Fibroblast of upper back skin (primary cell): ENCODE measurements at places on chromosomes 4 and X.

DNA sequence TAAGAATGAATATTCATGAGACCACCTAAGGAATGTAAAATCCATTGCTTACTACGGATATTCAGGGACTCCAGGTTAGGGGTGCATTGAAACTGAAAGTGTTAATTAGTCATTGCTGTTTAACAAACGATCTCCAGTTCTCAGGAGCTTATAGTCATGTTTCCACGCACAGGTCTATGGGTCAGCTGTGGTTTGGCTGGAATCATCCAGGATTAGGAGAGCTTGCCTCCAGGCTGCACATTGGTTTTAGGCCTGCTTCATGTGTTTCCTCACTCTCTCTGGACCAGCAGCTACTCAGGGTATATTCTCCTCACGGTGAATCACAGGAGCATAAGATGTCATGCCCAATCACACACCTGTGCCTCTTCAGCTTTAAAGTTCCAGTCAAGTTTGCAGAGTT, 98.9 kb downstream of the ATXN3L start:
- peak; percentile 66 for DNase-seq

- DNase-seq: no peak
Measured at GRCh38 chrX:100659431-100660137, 15.6 kb downstream of the SRPX2 start.

GRCh38 chrX:132710656-132711155, 221.9 kb upstream of the MBNL3 start:
- DNase-seq: no peak

DNA sequence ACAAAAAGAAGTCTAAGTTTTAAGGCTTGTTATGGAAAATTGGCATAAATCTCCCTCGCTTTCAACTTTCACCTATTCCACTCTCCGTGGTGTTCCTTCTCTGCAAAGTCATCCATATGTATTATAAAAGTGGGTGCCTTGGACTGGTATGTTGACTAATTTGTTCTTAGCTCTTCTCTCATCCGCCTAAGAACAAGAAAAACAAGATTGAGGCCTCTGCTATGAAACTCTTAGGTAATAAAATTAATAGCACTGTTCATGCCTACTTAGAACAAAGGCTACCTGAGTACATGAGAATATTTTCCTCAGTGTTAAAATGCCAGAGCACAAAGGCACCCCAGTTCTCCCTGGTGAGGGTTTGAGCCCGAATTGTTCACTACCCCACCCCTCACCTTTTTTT, 1.3 kb downstream of the CNGA1 start:
- DNase-seq: no peak

GRCh38 chr4:6373541-6374410, 98.6 kb downstream of the PPP2R2C start:
- no peak for DNase-seq

- peak; percentile 68 for DNase-seq
Measured at GRCh38 chr4:159048166-159048886, 54.6 kb upstream of the RAPGEF2 start.

GRCh38 chr4:10212901-10213300, 96.3 kb upstream of the WDR1 start:
- DNase-seq: no peak

- peak; percentile 66 for DNase-seq
Measured at GRCh38 chr4:2958446-2958845, 4.8 kb downstream of the NOP14 start.

- DNase-seq: no peak
Measured at GRCh38 chr4:41969671-41970070, 11.9 kb upstream of the DCAF4L1 start.

DNA sequence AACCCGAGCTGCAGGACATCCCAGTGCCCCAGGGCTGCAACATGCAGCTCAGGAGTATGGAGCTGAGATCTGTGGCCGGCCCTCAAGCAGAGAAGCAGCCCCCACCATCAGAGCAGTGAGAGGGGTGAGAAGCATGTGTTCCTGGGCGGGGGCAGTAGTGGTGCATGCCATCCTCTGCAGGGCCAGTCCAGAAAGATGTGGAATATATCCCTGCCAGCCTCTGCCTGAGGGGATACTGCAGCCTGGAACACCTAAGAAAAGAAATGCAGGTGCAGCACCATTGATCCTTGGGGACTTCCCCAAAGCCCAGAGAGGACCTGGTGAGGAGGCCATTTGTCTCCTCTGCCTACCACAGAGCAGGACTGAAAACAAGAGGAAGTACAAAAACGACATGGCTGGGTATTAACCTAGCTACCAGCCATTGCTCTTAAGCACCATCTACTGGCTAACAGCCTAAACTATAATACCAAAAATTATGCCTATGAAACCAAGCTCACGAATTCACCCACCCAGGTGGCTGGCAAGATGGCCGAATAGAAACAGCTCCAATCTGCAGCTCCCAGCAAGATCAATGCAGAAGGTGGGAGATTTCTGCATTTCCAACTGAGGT, 158.8 kb downstream of the ADGRA3 start:
- peak; percentile 52 for DNase-seq

DNA sequence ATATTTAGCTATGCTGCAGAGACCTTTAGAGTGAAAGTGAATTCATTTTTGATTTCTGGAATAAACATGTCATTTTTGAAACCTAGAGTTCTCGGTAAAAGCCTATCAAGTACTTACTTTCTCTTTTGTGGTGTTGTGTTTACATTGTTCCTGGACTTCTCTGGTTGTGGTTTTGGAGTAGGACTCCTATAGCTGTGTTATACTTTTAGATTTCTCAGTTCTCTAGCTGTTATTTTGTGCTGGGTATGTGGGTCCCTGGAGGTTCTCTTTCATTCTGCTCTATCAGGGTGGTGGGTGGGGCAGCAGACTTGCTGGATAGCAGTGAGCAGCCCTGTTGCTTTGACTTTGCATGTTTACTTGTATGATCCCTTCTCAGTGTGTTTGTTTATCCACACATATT, 25.6 kb upstream of the MSMO1 start:
- no peak for DNase-seq

GRCh38 chr4:119284876-119285780, 36.8 kb downstream of the FABP2 start:
- no peak for DNase-seq

DNA sequence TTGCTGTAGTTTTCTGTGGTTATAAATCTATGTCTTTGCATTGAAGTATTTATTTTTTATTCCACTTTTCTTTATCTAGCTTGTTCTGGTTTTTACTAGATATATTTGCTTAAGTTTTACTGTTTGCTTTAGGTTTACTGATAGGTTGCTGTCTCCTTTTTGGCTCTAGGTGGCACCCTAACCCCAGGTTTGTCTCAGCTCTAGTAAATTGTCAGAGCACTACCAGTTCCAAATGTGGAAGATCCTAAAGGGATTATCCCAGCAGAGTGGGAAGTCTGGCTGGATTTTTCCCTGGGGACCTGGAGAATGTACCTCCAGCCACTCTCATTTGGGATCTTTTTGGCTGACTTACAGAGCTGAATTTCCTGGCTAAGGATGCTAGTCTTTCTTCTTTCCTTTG, 106.1 kb downstream of the PBDC1 start:
- peak; percentile 40 for DNase-seq

DNA sequence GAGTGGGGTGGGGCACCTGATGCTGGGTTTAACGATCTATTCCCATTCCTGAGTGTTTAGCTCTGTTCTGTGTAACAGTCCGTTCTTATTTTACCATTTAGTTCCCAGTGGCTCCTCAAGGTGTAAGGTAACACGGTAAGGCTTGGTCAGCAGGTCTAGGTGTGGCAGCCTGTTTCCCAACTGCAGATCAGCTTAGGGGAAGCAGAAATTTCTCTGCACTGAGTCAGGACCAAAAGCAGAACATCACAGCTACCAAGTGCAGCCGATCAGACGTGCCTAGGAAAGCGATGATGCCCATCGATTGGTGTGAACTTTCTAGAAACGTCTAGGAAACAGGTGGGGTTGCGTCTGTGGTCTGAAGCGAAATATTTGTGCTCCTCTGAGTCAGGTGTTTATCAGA, 240.1 kb downstream of the STIM2 start:
- DNase-seq: no peak

- peak; percentile 72 for DNase-seq
Measured at GRCh38 chrX:153667956-153668396, 5.6 kb downstream of the PNCK start.

DNA sequence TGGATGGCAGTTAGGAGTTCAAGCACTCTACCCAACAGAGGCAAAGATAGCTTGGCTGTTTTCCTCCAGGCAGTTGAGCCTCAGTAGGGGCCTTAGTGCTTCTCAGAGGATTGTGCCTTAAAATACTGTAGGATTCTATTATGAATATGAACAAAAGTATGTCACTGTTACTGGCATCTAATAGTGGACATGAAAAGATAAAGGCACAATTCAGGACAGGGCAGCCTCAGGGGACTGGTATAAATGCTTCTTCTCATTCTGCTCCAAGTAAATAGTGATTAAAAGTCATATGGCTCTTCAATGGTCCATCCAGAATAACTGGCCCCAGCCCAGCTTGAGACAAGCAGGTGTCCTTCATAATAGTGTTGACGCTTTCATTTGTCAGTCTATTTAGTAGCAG, 17.7 kb downstream of the COL4A6 start:
- DNase-seq: no peak

- DNase-seq: no peak
Measured at GRCh38 chr4:26788341-26788733, 72.3 kb upstream of the STIM2 start.

- DNase-seq: no peak
Measured at GRCh38 chr4:96342790-96343455, 503.0 kb downstream of the PDHA2 start.

GRCh38 chr4:158644760-158645159, 26.9 kb downstream of the C4orf46 start:
- no peak for DNase-seq

DNA sequence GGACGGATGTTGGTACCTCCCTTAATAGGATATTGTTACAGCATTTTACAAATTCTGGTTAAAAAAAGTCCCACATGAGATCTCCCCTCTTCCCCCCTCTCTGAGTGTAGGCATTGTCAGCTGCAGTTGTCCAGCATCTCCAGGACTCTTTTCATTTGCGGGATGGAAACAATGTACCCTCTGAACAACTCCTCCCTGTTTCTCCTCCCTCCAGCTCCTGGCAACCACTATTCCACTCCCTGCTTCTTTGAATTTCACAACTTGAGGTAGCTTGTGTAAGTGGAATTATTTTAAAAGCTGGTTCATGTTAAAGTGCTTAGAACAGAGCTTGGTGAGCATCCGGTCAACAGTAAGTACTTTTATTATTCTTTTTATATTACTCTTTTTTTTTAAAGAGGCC, 69.8 kb downstream of the TBL1X start:
- DNase-seq: no peak

DNA sequence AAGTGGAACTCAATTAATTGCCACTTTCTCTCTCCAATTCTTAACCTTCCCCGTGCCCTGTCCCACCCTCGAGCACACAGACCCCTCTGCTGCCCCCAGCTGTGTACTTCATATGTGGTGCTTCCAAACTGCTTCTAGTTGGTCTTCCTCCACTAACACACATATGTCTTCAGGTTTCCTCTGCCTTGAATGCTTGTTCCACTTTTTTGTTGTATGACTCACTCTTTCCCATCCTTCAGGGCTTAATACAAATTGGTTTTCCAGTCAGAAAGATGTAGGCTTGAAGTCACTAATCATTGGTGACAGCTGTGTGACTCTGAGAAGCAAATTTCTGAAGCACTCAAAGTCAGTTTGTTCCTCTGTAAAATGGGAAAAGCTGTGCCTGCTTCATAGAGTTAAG, 30.6 kb downstream of the TRIM2 start:
- DNase-seq: peak; percentile 80

DNA sequence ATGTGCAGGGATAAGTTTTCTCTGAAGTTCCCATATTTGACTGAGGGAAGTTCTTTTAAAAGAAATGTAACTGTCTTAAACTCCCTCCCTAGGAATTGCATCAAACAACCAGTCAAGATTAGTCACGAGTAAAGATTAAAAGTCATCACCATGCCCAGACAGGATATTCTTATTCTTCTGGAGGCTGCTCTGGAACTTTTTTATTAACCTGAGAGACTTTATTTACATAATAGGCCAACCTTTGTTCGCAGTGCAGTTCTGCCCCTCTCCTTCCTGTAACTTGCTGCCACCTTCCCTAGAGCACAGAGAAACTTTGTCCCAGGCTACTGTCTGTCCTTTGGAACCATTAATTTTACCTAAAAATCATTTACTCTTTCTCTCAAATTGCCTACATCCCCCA, 9.8 kb upstream of the HERC3 start:
- DNase-seq: no peak
